ENCODE measurements at places on chromosomes 5 and 9.

GRCh38 chr5:110965773-110966581 is 105.5 kb upstream of the TSLP start:
- DNase-seq: no peak

GRCh38 chr5:91110686-91111085 is 272.4 kb downstream of the ARRDC3 start:
- no peak for DNase-seq

GRCh38 chr5:1176473-1177391 is 24.7 kb upstream of the SLC6A19 start:
- DNase-seq: no peak

DNA sequence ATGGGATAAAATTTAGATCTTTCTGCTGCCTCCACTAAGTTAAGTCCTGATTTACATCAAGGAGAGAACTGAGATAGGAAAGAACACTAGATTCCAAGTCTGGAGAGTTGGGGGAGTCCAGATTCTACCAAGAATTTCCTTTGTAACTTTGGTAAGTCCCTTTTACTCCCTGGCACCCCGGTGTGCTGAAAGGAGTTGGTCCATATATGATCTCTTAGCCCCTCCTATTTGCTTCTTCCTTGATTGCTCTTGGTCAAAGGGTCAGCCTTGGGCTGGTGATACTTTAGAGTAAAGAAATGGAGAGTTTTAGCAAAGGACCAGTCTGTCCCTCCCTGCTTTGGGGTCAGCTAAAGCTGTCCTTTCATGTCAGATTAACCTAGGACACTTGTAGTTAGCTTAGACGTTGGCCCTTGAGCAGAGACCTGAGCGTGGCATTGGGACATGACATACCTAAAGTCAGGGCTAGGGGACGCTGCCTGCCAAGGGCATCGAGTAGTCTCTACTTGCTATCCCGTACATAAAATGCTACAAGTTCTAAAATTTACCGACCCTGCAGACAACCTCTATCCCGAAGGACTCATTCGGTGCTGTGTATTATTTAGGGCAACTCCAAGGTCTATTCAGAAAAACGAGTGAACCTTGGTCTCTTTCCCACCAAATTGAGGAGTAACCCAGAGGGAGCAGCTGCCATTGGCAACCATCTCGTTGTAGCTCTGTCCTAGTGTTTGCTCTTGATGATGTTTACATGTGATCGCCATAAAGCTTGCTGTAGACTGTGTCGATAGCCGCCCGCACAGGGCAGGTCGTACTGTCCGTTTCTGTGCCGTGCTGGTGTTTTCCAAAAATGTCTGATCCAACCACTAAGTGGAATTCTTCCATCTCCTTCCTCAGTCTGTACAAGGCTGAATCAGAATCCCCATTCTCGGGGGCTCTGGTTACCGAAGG is 94.4 kb downstream of the PDE6A start:
- DNase-seq: no peak

DNA sequence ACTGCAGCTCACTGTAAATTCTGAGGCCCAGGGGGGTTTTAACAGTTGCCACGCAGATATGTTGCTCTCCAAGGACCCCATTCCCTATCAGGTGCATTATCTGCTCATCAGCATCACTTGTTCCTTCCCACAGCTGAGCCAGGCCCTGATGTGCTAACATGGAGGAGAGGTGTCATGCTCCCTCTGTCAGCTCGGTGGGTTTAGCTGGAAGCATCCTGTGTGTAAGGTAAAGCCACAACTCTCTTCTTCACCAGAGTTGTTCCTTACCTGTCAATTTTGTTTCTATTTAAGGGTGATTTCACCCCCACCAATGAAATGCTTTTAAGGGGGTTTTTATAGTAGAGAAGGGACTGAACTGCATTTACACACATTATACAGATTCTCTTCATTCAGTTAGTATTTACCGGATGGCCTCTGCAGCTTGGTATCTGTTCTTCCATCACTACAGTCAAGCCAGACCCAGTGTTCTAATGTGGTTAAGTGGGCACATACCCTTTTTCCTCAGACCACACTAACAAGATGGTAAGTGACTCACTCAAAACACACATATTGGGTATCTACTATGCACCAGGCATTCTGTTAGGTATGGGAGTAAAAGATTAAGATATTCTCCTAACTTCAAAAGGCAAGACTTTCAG is 205.4 kb downstream of the DCP2 start:
- no peak for DNase-seq

GRCh38 chr5:152649609-152650008 is 244.5 kb upstream of the NMUR2 start:
- DNase-seq: no peak

DNA sequence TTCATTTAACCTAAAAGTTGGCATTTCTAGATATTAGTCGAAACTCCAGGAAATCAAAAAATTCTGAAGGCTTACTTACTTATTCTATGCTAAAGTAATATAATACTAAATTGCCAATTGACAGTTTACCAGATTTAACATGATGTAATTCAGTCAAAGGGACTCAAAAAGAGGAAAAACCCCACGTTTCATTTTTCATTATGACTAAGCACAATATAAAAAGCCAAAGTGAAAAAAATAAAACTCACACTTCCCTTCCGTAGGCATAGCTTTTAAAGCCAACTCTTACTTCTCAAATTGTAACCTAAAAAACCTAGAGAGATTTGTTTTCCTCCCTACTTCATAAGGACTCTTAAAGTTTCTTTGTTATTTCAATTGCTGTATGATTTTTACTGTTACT is 146.6 kb downstream of the RAPGEF6 start:
- DNase-seq: no peak

DNA sequence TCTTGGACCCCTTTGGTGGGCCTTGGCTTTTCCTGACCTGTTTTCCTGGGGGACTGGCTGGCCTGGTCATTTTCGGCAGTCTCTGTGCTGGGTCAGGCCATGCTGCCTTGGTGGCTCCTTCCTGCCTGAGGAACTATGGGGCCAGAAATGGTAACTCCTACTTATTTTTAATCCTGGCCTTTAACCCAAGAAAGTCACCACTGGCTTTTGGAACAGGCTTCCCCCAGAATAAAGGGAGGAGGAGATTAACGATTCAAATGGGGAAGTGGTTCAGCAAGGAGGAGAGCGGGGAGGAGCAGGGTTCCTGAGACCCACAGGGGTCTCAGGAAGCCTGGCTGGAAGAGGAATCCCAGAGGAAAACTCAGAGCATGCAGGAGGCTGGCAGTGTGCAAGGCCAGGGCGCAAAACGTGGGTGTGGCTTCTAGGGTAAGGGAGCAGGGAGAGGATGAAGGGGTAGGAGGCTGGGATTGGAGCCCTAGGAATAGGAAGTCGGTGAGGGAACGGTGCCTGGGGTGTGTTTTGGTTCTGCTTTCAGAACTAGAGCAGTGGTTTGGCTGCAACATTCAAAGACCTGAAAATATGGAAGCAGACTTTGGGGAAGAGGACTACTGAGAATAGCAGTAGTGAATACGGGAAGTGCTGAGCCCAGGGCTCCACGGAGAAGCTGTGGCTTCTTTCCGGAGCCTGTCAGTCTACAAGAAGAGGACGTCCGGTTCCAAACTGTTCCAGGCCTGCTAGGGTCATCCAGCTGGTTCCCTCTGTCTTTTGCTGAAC is 271.1 kb upstream of the KLF4 start:
- DNase-seq: no peak

DNA sequence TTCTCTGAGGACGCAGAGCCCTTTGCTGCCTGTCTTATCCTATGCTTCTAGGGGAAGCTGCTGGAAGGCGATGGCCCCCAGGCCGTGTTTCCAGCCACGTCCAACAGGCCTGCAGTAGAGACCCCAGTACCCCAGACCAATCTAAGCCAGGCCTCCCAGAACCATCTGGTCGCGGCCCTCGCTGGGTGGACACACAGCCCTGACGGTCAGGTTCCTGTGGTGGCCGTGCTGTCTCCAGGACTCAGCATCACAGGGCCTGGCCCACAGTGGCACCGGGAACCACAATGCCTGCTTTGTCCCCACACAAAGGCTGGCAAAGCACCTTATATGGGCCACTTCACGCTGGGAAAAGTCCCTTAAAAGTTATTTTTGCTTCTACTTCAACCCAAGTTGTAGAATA is 44.5 kb downstream of the SEMA4D start:
- no peak for DNase-seq

DNA sequence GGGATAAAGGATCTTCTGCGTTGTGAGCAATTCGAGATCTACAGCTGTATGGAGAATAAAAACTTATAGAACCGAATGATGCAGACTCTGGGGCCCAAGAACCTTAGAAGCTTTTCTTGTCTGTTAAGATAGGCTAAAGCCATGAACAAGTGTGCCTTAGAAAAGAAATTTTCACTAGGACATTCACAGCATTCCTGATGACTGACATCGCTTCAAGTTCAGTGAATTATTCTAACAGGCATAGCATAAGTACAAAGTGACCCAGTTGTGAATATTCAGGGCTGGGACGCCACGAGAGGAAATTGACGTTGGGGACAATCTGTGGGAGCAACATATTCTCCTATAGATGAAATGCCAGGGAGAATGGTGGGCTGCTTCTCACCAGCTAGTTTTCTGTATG is 32.0 kb upstream of the PANK3 start:
- DNase-seq: no peak

DNA sequence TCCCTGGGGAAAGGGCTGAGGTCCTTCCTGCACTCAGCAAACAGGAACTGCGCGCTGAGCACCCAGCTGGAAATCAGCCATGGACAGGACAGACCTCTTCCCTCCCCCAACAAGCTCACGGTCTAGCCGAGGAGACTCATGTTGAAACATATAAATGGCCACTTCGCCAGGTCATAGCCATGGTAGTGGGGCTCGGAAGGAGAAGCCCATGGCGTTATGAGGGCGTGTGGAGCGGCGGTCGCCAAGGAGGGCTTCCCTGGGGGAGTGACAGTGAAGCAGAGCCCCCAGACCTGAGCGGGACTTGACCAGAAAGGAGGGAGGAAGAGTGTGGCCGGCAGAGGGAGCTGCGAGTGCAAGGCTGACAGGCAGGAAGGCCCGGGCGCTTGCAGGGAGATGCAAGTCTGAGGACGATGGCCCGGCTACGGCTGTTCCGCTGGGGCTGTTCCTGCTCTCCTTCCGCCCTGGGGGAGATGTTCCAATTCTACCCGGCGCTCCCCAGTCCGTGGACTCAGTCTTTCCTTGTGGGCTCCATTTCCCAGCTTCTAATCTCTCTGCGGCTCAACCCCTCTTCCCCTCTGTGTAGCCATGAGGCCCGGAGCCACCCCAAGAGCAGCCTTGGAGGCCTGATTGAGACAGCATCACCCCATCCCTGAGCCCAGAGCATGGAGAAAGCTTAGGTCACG is 43.9 kb upstream of the PRRC2B start:
- DNase-seq: peak; percentile 37

DNA sequence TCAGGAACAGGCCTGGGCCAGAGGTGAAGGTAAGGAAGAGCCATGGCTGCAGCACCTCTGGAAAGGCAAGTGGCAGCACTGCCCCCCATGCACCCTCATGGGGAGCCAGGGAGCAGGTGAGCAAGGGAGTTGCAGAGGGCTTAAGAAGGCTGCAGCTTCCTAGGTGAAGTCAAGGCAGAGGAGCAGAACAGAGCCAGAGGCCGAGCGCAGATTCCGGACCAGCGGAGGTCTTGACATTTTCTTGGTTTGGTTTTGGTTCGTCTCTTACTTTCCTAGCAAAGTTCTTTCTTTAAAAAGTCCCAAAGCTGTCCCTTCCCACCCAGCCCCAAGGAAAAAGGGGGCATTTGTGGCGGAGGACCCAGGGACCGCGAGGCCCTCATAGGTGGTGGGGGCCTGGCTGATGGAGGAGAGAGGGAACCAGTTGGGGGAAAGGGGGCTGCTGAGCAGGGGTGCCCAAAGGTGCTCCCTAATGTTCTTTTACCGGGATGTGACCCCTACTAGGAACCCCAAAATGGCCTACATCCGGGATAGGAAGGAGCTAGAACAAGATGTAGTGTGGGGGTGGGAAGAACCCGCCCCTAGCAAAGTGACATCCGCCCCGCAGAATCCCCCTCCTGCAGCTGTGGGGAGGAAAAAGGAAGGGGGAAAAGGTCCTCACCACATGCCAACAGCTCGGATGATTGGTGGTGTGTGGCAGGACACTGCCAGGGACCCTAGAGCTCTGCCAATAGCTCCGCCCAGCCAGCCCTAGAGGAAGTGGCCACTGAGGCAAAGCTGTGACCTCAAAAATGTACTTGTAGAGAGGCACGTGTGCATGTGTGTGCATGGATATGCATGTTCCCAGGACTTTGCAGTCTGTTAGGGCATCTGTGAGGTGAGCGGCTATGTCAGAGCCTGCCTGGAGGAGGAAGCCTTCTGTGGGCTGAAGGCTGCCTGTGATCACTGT is 914 bp upstream of the CD72 start:
- DNase-seq: no peak

DNA sequence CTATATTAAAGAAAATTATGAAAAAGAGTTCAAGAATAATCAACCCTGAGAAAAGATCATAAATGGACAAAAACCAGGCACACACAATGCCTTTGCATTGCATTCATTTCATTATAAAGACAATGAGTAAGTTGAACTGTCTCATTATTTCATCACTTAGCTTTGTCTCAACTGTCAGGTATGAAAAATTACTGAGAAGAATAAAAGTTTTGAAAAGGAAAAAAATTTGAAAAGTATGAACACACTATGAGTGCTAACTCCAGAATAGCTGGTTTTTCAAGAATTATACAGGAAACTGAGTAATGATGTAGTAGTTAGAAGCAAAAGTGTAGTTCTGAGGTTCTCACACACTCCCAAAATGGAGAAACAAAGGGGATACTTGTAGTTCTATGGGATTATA is 16.3 kb upstream of the ANXA1 start:
- DNase-seq: no peak

GRCh38 chr9:32500768-32501167 is 25.2 kb downstream of the RIGI start:
- DNase-seq: no peak

GRCh38 chr5:88142636-88142885 is 126.1 kb downstream of the TMEM161B start:
- DNase-seq: no peak

- no peak for DNase-seq
Measured at GRCh38 chr5:56060276-56061110, 65.7 kb upstream of the IL6ST start.

DNA sequence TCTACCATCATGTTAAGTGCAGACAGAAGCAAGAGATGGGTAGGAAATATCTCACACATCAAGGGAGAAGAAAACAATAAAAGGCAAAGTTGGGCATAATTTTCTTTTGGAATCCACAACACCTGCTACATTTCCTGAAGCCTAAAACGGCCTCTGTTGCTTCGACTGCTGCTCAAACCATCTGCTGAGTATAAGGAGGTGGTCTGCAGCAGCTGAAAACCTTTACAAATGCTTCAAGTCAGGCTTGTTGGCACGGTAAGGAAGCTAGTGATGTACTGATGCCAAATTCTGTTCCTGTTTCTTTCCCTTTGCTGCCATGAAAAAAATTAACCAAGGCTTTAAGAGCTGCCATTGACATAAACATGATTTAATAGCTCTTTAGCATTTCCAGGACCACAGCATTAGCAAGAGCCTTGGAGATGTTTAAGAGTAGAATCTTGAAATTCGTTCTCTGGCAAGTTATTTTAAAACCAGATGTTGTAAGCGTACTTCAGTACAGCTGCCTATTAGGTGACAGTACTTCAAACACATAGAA is 75.6 kb downstream of the DMRTA1 start:
- DNase-seq: no peak

GRCh38 chr9:88530051-88530450 is 4.9 kb upstream of the NXNL2 start:
- no peak for DNase-seq

- DNase-seq: no peak
Measured at GRCh38 chr5:151072630-151073025, 8.2 kb downstream of the TNIP1 start.

GRCh38 chr9:110446171-110446570 is 108.5 kb upstream of the TXNDC8 start:
- DNase-seq: no peak

GRCh38 chr5:158456756-158457155 is 597.8 kb upstream of the CLINT1 start:
- DNase-seq: no peak

GRCh38 chr5:55360190-55360589 is 52.4 kb downstream of the MTREX start:
- no peak for DNase-seq
